ENCODE measurements at places on chromosomes 11 and 22.

DNA sequence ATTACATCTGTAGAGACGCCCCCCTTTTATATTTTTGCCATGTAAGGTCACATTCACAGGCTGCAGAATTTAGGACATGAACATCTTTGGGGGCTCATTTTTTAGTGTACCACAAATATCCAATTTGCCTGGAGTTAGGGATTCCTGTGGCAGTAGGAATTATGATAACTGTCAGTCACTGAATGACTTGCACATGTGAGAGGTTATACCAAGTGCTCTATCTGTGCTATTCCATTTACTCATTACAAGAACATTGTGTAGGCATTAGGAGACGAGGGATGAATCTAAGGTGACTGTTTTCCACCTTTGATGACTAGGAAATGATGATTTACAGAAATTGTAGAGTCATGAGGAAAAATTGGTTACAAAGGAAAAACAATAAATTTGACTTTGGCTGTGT lies 79.3 kb downstream of the LIF start:
- no peak for DNase-seq

DNA sequence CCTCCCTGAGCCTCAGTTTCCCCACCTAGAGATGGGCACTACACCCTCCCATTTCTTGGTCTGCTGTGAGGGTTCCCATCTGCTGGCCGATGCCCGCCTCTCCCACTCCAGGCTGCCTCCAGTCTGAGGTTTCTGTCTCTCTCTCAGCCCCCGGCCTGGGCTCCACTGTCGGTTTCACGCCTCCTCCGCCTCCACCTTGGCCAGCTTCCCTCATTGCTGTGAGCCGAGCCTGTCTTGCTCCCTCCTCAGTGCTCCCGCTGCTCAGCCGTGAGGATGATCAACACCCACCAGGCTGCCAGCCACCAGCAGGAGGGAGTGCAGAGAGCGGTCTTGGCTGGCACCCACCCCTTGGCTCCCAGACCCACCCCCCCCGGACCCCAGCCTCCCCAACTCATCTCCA lies 61.0 kb downstream of the CYTH4 start:
- DNase-seq = no peak

DNA sequence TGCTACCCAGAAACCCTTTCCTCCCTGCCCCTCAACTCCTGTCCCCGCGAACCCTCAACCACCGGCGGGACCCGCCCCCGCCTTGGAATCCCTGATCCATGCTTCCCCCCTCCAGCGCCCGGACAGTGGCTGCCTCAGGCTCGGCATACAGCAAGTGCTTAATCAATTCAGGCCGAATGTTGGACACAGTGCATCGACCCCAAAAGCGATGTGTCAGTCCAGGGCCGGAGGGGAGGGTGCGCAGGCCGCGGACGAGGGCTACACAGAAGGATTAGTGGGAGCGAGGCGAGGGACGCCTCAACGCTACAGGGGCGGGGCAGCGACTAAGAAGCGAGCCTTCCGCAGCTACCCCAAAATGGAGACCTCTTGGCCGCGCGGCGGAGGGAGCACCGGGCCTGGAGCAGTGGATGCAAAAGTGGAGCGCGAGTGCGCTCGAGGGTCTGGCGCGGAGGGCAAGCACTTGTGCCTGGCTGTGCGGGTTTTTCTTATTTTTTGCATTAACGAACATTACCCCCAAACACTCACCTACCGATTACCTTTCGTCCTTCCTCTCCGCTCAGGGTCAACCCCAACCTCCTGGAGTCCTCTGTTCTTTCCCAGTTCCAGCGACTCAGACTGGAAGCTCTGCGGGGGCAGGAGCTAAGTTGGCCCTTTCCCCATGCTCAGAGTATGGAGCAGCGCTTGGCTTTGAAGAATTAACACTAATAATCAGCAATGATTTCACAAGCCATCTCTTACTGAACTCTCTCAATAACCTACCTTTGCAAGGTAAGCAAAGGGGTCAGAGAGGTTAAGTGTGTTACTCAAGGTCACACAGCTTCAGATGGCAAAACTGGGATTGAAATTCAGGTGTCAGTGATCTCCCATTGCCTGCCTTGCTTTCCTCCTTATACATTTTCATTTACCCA lies 30.0 kb upstream of the WNT11 start:
- peak; percentile 83 for DNase-seq

- DNase-seq = no peak
Measured at GRCh38 chr11:82960779-82961143, 59.2 kb downstream of the DDIAS start.

DNA sequence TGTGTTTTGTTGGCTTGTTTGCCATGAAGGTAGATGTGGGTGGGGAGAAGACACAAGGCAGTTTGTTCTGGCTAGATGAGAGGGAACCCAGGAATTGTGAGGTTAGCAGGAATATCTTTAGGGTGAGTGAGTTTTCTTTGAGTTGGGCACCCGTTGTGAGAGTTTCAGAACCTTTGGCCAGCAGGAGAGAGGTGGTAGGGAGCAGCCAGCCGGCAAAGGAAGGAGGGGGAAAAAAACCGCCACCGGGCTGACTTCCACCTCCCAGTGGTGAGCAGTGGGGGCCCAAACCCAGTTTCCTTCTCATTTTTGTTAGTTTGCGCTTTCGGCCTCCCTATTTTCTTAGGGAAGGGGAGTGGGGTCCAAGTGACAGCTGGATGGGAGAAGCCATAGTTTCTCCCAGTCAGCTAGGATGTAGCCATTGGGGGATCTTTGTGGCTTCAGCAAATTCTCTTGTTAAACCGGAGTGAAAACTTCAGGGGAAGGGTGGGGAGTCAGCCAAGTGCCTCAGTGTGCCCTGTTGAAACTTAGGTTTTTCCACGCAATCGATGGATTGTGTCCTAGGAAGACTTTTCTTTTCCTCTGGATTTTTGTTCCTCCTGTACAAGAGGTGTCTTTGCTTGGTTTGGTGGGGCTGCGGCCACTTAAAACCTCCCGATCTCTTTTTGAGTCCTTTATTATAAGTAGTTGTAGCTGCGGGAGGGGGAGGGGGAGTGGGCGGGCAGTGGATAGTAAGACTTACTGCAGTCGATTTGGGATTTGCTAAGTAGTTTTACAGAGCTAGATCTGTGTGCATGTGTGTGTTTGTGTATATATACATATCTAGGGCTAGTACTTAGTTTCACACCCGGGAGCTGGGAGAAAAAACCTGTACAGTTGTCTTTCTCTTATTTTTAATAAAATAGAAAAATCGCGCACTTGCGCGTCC lies 1.1 kb upstream of the GCAT start:
- DNase-seq = no peak

- DNase-seq = no peak
Measured at GRCh38 chr22:44848296-44848741, 95.9 kb downstream of the ARHGAP8 start.

- no peak for DNase-seq
Measured at GRCh38 chr22:35104491-35104890, 38.5 kb downstream of the ISX start.

DNA sequence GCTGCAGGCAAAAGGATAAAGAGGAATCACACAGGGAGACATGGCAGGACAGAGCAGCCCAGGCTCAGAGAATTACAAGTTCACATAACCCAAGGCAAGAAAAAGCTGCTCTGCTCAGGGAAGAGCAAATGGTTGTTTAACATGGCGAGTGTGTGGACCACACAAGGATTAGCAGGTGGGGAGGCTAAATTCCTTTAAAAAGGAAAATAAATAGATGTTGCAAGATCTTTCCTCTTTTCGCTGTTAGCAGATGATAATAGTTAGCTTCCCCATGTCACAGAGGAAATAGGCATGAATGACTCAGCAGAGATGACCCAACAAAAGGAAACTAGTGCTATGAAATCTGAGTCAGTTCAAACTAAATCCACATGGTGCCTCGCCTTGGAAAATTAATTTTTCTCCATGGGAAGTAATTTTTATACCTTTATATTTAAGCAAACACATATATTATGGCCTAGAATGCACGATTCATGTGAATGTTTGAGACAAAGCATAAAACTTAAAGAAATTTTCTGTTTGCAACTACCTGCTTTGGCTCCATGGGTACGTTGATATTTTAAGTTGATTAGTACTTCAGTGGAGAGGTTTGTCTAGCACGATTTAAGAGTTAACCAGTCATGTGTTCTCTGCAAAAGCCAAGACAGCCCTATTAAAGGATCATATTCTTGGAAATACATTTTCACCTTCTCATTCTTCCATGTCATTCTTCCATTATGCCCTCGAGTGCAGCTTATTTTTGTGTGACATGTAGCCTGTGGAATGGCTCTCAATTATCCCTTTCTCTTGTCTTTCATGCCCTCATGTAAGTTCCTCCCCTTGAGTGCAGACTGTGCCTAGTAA lies 38.5 kb upstream of the FJX1 start:
- no peak for DNase-seq

DNA sequence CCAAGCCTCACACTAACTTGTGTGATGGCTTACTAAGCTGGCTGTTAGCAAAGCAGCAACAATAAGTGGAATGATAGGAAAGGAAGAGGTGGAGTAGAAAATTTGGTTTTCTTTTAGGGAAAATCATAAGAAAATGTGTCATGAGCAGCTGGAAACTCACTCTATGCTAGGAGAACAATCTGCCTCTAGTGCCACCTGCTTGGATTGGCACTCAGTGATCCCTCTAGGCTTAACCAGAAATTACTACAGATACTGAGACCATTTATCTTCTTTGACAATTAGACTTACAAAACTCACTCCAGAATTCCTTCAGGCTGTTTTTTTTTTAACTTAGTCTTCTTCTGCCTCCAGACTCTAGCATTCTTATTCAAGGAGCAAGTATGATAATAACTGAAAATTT lies 117.3 kb downstream of the CD44 start:
- no peak for DNase-seq

DNA sequence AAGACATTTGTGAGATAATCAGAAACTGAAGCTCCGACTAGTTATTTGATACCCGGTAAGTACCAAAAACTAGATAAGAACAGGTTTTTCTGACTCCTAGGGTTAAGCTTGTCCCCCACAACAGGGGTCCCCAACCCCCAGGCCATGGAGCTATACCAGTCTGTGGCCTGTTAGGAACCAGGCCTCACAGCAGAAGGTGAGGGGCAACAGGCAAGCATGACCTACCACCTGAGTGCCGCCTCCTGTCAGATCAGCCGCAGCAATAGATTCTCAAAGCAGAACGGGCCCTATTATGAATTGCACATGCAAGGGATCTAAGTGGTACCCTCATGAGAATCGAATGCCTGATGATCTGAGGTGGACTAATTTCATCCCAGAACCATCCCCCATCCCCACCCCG lies 1.2 kb upstream of the MS4A10 start:
- no peak for DNase-seq

DNA sequence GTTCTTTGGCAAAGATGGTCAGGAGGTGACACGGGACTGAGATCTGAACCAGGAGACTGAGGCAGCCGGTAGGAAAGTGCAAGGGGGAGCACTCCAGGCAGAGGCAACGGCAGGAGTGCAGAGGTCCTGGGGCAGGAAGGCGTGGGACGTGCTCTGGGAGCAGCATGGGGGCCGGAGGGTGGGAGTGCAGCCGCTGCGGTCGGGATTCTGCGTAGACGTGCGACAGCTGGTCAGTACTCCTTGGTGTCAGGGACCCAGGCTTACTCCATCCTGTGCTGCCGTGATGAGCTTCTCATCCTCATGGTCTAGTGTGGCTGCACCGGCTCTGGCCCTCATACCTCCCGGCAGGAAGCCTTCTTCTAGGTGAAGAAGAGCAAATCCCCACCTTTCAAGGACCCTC lies 16.9 kb upstream of the TRMU start:
- no peak for DNase-seq

DNA sequence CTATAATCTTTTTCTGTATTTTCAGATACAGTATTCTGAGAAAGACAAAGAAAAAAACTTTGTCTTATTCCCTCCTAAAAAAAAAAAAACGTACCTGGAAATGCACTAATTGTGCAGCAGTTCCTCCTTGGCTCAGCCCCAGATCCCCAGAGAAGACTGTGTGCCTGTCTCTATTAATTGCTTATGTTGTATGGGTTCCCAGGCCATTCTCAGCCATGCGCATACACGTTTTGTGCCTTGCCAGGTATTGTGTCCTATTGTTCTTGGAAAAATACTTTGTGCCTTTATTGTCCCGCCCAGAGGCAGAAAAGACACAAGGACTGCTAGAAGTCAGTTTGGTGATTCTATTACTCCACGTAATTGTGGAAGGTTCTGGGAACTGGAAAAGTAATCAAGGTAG lies 91.2 kb downstream of the PIWIL4 start:
- no peak for DNase-seq

GRCh38 chr11:28632338-28632737 lies 524.1 kb downstream of the METTL15 start:
- DNase-seq = no peak

- no peak for DNase-seq
Measured at GRCh38 chr11:60100516-60100915, 12.1 kb downstream of the MS4A2 start.

All from activated CD8-positive, alpha-beta memory T cell treated with anti-CD3 and anti-CD28 coated beads, Interleukin-2, amount 50 U/mL, for 48 hours (primary cell).